ENCODE measurements at places on chromosomes 3 and 15.

- H3K4me1 ChIP-seq = no peaks in the 10 kb centered on the region
- H3K4me3 ChIP-seq = no peak overlapping the region
- no peaks in the 10 kb centered on the region for H3K27me3 ChIP-seq
- DNase-seq = no peak
- no peak overlapping the region for H3K27ac ChIP-seq
Observed at GRCh38 chr3:166499636-166500035, 662.4 kb upstream of the BCHE start.

DNA sequence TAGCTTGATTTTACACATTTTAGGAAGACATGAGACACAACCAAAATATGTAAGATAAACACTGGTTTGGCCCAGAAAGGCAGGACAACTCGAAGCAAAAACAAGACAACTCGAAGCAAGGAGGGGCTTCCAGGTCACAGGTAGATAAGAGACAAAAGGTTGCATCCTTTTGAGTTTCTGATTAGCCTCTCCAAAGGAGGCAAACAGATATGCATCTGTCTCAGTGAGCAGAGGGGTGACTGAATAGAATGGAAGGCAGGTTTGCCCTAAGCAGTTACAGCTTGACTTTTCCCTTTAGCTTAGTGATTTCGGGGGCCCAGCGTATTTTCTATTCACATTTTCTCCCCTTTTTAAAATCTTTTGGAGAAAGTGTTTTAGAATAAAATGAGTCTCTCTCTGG lies 74.7 kb downstream of the GLDN start:
- no peaks in the 10 kb centered on the region for H3K4me1 ChIP-seq
- DNase-seq = no peak
- H3K27me3 ChIP-seq = no peaks in the 10 kb centered on the region
- H3K4me3 ChIP-seq = no peak overlapping the region
- H3K27ac ChIP-seq = no peak overlapping the region
- H3K36me3 ChIP-seq = no peaks in the 10 kb centered on the region

DNA sequence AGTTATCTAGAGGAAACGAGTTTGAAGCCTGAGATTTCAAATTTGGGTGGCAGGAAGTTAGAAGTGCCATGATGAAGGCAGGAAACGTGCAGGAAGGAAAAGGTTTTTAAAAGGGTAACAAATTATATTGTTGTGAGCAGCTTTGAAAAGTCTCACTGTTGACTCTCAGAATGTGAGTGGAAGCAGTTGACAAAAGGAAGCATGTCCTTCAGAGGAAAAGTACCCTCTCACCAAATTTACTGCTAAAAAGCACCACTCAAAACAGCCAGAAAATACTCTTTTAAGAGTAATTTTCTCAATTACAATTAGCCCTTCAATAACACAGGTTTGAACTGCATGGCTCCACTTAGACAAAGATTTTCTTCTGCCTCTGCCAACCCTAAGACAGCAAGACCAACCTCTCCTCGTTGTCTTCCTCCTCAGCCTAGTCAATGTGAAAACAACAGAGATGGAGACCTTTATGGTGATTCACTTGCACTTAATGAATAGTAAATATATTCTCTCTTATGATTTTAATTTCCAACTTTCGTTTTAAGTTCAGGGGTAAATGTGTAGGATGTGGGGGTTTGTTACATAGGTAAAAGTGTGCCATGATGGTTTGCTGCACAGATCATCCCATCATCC lies 117.1 kb upstream of the LIPC start:
- H3K27ac ChIP-seq = no peak overlapping the region
- H3K27me3 ChIP-seq = no peaks in the 10 kb centered on the region
- DNase-seq = no peak
- peaks cover 4% of the 10 kb centered on the region for H3K4me1 ChIP-seq
- no peak overlapping the region for H3K4me3 ChIP-seq

GRCh38 chr3:100880845-100881244 lies 112.4 kb downstream of the ABI3BP start:
- DNase-seq = no peak
- no peaks in the 10 kb centered on the region for H3K4me1 ChIP-seq
- no peaks in the 10 kb centered on the region for H3K27me3 ChIP-seq
- no peak overlapping the region for H3K4me3 ChIP-seq

GRCh38 chr3:114538211-114538610 lies 244.4 kb downstream of the TIGIT start:
- H3K4me1 ChIP-seq = peaks cover 20% of the 10 kb centered on the region
- H3K36me3 ChIP-seq = no peaks in the 10 kb centered on the region
- no peak for DNase-seq
- H3K4me3 ChIP-seq = no peak overlapping the region
- no peak overlapping the region for H3K27ac ChIP-seq
- no peaks in the 10 kb centered on the region for H3K27me3 ChIP-seq

- H3K27ac ChIP-seq = no peak overlapping the region
- DNase-seq = no peak
- no peaks in the 10 kb centered on the region for H3K36me3 ChIP-seq
- no peaks in the 10 kb centered on the region for H3K27me3 ChIP-seq
Observed at GRCh38 chr3:71694358-71694999, 30.7 kb downstream of the EIF4E3 start.

- peaks cover 6% of the 10 kb centered on the region for H3K4me1 ChIP-seq
- peak; percentile 26 for DNase-seq
- H3K27ac ChIP-seq = no peak overlapping the region
- no peak overlapping the region for H3K4me3 ChIP-seq
Observed at GRCh38 chr15:68775671-68776476, 44.8 kb downstream of the ANP32A start.

- H3K4me3 ChIP-seq = peak overlapping the region; percentile 80
- H3K27ac ChIP-seq = no peak overlapping the region
- peaks cover 14% of the 10 kb centered on the region for H3K27me3 ChIP-seq
- peaks cover 24% of the 10 kb centered on the region for H3K4me1 ChIP-seq
Observed at GRCh38 chr3:89113893-89114840, 6.7 kb downstream of the EPHA3 start.

DNA sequence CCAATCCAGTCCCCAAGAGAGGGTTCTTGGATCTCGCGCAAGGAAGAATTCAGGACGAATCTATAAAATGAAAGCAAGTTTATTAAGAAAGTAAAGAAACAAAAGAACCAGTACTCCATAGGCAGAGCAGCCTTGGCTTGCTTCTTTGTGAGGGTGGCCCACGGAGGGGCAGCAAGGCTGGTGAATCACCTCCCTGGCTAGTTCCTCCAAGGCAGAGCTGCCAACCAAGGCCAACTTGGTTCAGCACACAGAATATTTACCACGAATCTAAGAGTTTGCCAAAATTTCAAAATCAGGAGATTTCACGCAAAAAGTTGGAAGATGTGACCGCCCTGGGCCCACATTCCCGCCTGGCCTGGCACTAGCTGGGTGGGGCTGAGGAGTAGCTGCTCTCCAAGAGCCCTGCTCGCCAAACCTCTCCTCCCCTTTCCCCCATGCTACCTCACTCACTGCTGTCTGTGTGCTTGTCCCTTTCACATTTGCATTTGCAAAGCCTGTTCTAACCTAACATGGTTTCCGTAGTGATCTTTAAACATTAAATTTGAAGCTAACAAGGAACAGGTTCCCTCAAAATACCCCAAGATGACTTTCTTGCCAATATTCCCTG lies 26.2 kb upstream of the DCUN1D1 start:
- H3K36me3 ChIP-seq = no peaks in the 10 kb centered on the region
- H3K4me3 ChIP-seq = no peak overlapping the region
- no peak overlapping the region for H3K27ac ChIP-seq
- no peaks in the 10 kb centered on the region for H3K4me1 ChIP-seq
- DNase-seq = no peak

GRCh38 chr3:77147836-77148578 lies 108.1 kb downstream of the ROBO2 start:
- H3K4me1 ChIP-seq = no peaks in the 10 kb centered on the region
- DNase-seq = no peak
- no peak overlapping the region for H3K27ac ChIP-seq
- H3K27me3 ChIP-seq = no peaks in the 10 kb centered on the region
- H3K36me3 ChIP-seq = no peaks in the 10 kb centered on the region

DNA sequence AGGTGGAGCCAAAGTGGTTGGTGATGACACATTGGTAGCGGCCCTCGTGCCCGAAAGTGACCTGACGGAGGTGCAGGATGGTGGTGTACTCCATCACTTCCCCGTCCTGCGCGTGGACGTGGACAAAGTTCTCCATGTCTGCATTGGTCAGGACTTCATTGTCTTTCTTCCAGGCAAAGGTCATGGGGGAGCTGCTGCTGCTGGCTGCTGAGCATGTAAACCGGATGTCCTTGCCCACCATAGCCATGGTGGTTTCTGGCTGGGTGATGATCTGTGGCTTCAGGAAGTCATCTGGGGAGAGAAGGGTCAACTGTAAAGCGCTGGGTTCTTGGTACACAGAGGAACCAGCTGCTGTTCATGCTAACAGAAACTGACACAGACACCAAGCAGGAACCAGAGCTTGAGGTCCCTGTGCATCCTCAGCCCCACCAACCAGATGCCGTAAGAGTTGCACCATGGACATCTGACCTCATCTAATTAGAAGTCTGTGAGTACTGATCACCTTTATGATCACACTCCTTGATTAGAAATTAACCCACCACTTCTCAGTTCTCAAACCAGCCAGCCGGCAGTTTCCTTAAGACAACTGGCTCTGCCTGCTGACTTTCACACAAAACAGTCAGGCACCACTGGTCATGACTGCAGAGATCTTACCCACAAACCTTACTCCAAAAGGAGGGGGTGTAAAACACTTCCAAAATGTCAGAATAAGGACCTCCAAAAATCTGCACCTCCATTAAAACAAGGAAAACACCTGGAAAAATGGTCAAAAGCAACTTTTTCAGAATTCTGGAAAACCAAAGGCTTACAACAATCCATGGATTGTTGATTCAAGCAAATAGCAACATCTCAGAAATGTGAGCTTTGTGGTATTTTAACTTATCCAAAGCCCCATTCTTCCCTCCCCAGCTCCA lies 114.6 kb downstream of the LRIG1 start:
- no peak overlapping the region for H3K4me3 ChIP-seq
- H3K36me3 ChIP-seq = peaks cover 45% of the 10 kb centered on the region
- H3K4me1 ChIP-seq = peaks cover 3% of the 10 kb centered on the region
- no peak overlapping the region for H3K27ac ChIP-seq
- DNase-seq = no peak

DNA sequence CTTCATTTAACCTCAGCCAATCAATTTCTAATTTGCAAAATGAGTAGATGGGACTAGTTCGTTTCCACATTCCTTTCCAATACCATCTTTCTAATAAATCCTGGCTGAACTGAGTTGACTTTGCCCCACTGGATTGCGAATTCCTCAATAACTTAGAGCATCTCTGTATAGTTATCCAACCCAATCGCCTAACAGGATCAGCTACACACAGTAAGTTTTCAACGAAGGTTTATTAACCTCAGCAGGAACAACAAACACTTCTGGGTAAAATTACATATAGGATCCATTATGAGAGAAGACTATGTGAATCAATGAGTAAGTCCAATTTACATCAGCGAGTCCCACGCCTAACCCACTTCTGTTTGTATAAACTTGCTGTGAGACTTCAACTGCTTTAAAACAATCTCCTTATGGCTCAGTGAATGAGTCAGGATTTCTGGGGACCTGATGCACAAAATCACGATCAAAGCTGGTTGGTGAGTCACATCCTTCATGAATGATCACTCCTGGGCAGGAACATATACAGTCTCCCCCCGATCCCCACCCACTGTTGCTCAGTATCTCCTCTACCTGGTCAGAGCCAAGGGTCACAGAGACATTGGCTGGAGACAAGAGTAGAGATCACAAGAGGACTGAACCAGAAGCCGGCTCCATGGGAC lies 142.8 kb downstream of the EDEM1 start:
- no peaks in the 10 kb centered on the region for H3K36me3 ChIP-seq
- no peaks in the 10 kb centered on the region for H3K4me1 ChIP-seq
- no peak overlapping the region for H3K27ac ChIP-seq
- no peaks in the 10 kb centered on the region for H3K27me3 ChIP-seq
- H3K4me3 ChIP-seq = no peak overlapping the region
- no peak for DNase-seq

DNA sequence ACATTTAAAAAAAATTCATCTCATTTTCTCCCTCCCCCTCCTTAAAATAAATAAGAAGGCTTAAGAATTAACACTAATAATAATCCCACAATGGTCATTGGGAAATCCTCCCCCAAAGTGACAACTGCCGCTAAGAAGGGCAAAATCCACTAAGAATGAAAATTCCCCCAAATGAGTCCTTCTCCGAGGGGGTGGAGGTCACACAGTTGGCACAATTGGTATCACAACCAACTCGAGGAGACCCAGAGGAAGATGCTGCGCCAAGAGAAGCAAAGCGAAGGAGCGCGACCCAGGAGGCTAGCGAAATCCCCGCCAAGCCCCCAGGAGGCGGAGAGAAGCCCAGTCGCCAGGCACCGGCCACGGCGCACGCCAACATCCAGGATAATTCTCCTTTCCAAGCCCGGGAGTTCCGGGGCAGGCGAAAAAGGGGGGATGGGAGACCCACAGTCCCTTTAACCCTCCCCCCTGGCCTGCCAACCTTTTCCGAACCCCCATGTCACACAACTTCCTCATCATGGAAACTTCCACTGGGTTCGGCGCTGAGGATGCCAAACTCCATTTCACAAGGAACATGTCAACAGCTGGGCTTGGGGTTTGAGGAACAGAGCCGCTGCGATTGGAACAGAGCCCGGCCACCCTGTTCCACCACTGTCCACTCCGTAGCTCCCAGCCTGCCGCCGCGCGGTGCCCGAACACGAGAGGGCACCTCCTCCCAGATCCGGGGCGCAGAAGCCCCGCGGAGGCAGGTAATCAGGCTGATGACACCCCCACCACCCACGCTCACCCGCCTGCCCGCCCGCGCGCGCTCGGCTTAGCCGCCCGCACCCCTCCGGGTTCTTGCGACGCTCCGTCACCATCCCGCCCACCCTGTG lies 668 bp downstream of the THRB start:
- no peak overlapping the region for H3K27ac ChIP-seq
- no peaks in the 10 kb centered on the region for H3K36me3 ChIP-seq
- peak overlapping the region; percentile 73 for H3K4me3 ChIP-seq
- H3K4me1 ChIP-seq = no peaks in the 10 kb centered on the region
- peak; percentile 53 for DNase-seq

DNA sequence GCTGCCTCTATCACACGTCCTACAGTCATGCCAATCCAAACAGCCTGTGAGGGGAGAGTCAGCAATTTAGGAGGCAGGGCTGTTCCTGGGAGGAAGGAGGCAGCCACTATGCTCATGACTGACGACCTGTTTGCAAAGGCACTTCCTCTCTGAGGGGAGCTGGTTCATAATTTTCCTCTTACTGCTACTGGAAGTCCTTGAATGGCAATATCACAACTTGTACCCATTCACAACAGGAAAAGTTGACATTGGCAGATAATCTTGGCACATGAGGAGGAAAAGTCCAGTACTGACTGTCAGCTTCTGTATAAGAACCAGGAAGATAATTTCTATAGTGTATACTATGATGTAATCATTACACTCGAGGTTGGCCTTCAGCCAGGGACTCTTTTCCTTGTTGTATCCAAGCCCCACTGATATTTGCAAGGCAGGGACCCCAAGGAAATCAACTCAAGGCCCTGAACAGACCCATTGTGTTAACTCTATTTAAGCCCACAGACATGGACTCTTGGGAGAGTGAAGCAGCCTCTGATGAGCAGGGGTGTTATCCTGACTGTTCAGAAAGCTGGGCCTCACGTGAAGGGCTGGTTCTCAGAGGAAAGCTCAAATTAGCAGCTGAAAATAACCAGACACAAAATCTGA lies 267.3 kb upstream of the ADAMTS9 start:
- no peaks in the 10 kb centered on the region for H3K27me3 ChIP-seq
- H3K27ac ChIP-seq = no peak overlapping the region
- peaks cover 6% of the 10 kb centered on the region for H3K4me1 ChIP-seq
- DNase-seq = no peak

All from neural progenitor cell (in vitro differentiated cells).